ENCODE measurements at places on chromosomes 3 and 15.

DNA sequence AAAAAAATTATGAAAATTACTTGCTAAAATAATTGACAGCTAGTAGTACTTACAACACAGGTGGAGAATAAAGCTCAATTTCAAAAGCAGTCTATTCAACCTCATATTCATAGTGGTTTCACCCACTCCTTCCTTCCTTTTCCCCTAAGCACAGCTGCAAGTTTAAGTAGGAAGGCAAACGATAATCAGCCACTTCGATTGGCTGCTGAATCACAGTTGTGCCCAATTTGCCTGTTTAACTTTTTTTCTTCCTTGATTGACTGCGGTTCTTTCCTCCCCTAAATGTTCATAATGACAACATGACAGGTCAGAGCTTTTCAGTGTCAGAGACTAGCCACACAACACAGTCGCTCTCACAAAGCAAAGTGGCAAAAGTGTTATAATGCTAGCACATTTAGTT, 468.0 kb upstream of the GBE1 start:
- DNase-seq, result no peak

DNA sequence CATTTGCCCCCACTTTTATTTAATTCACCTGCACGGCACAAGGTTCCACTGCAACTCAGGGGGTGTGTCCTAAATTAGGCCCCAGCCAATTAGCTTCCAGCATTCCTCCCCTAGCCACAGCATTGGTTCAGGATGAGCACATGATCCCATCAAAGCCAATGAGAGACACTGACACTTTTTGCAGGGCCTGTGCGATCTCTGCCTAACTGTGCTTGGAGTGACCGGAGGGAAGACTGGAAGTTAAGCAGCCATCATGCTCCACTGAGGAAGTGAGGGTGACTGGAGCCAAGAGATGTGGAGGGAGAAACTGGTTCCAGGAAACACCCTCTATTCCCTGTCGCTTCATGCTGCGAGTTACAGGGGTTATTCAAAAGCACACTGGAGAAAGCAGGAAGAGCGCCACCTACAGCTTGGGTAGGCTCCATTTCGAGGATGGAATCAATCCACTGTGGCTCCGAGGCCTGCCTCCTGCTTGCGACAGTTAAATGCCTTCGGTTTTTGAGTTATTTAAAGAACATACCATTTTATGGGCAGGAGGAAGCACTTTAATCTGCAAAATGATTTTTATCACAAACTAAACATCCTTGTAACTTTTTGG, 122.2 kb upstream of the WNT5A start:
- no peak for DNase-seq

GRCh38 chr3:194586836-194587235, 46.4 kb downstream of the TMEM44 start:
- no peak for DNase-seq

DNA sequence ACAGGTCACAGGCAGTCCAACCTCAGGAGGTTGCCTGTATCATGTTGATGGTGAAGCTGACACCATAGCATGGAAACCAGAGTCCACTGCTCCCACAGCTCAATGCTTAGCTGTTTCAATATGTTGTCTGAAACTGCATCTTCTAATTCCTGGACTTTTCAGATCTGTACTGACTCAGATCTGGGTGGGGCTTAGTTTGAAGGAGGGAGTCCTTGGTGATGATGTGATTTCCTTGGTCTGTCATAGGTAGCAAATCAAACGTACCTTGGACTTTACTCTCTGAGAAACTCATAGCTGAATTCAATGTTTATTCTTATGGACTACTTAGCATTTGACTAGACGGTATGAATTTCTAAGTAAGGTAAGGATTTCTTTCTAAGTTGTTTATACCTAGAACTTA, at the start of gene HHLA2:
TSS of gene HHLA2 (plus strand) at position 310 of the 400 bp plus-strand sequence. CDS start 55,266 bp downstream, outside the sequence.
- no peak for DNase-seq

DNA sequence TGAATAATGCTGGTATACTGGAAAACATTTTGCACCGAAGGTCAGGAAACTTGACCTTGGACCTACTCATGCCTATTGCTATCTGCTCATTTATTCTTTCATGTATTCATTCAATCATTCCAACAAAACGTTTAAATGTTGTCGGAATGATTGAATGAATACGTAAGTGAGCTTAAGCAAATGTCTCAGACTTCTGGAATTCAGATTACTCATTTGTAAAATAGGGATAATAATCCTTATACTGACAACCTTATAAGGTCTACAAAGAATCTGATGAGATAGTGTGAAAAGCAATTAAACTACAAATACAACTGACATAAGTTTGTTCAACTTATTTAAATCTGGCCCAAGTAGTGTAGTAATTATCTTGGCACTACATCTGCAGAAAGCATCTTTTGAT, 288.7 kb downstream of the WDR72 start:
- no peak for DNase-seq

- no peak for DNase-seq
Observed at GRCh38 chr3:169579116-169579710, 84.3 kb downstream of the MECOM start.

DNA sequence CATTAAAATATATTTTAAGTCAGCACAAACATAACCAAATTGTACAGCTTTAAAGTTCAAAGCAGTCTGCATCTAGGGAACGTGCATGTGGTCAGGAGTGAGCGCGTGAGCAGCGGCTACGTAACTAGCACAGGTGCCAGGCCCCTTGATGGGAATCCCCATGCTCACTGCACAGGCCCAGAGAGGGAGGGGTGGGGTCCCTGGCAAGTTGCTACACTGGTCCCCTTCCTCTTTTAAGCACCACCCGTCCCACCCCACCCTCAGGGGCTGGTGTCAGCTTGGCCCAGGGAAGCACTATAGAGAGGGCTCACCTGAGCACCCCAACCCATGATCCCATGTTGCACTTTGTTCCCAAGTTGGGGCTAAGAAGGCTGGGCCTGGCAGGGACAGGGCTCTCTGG, 835 bp upstream of the GMPPB start:
- DNase-seq, result no peak

GRCh38 chr3:169835533-169835932, 22.8 kb upstream of the LRRC34 start:
- no peak for DNase-seq

- DNase-seq, result no peak
Observed at GRCh38 chr15:88648357-88649214, 9.8 kb downstream of the ISG20 start.

DNA sequence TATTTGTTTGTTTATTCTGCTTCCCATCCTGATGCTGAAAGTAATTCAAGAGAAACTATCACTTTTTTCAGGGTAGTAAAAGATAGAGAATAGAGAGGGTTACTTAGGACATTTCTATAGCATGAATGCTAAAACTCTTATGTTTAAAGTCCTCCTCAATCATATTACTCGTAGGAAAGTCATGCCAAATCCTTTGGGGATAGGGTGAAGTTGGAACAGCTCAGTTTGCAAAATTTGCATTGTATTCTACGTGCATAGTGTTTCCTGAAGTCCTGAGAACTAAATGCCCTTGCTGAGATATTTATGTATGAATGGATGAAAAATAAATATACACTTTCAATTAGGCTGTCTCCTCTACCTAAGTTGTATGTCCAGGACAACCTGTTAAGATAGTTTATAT, 14.6 kb downstream of the PLSCR5 start:
- no peak for DNase-seq

GRCh38 chr3:193030276-193030675, 112.6 kb upstream of the MB21D2 start:
- DNase-seq, result no peak

DNA sequence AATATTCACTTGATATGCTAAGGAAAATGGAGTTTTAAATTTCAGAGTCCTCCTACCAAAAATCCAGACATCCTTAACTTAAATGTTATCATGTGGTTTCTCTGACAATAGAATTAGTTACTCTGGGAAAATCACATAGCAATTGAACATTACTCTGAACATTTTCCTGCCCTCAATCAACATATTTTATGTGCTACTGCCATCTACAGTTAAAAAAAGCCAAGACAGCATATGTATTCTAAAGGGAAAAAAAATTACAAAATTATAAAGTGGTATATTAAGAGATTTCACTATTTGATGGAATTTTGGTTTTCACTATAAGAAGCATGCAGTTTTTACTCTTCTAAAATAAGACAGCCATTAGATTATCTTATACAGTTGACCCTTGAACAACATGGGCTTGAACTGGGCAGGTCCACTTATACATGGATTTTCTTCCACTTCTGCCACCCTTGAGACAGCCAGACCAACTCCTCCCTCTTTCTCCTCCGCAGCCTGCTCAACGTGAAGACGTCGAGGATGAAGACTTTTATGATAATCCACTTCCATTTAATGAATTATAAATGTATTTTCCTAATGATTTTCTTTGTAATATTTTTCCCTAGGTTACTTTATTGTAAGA, 122.3 kb downstream of the ATP1B3 start:
- DNase-seq, result no peak

- DNase-seq, result no peak
Observed at GRCh38 chr3:106811376-106811775, 565.9 kb upstream of the CCDC54 start.

DNA sequence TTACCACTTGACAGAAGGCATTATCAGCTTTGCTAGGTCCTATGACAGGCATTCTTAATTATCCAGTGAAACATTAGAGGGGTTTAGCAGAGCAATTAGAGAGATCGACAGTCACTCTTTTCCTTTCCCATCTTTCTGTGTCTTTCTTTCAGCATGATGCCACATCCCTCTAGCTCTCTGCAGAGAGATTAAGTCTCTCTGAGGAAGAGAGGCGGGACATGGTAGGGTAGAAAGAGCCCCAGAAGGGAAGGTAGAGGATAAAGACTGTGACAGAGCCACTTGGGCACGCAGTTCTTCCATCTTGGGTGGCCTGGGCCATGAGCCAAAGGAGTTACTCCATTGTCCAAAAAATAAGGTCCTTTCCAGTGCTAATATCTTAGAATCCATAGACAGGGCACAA, 55.8 kb downstream of the HHLA2 start:
- no peak for DNase-seq

- no peak for DNase-seq
Observed at GRCh38 chr15:68694111-68694510, 115.3 kb downstream of the CORO2B start.

GRCh38 chr15:29194866-29195265, 74.8 kb downstream of the NSMCE3 start:
- DNase-seq, result no peak

GRCh38 chr15:101568309-101568708, 78.8 kb upstream of the PCSK6 start:
- no peak for DNase-seq

DNA sequence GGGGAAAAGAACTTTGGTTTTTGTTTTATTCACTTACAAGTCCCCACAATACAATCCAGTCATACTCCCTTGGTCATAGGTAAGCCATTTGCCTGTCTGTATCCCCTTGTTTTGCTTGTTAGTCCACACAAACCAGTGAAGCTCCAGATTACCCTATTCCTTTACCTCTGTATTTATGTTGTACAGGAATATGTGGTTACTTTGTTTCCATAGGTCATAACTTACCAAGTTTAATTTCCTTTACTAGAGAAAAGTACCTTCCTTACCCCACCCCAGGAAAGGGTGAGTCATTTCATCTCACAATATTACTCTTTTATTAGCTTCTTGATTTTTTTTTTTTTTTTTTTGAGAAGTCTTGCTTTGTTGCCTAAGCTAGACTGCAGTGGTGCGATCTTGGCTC, 113.4 kb upstream of the LRRFIP2 start:
- DNase-seq, result no peak

DNA sequence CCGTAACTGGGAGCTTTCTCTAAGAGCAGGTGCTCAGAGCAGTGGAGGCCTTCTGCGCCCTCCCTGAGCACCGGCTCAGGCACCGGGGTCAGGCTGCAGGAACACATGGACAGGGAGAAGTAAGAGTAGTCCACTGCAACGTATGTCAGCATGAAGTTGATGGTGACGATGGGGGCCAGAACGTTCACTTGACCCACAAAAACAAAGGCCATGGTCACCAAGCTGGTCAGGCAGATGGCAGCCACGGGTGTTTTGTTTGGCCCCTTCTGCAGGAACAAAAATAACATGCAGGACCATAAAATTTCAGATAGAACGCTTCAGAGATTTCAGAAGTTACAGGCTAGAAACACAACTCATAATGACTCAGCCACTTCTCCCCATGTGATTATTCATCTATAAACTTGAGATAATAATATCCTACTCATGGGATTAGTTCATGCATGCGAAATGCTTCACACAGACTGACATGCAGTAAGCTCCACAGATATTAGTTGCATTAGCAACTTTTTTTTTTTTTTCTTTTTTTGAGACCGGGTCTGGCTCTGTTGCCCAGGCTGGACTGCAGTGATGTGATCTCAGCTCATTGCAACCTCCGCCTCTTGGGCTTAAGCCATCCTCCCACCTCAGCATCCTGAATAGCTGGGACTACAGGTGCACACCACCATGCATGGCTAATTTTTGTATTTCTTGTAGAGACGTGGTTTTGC, 52.2 kb upstream of the HEG1 start:
- DNase-seq, result no peak

GRCh38 chr15:99732751-99733267, 428 bp downstream of the LYSMD4 start:
- peak; percentile 56 for DNase-seq

DNA sequence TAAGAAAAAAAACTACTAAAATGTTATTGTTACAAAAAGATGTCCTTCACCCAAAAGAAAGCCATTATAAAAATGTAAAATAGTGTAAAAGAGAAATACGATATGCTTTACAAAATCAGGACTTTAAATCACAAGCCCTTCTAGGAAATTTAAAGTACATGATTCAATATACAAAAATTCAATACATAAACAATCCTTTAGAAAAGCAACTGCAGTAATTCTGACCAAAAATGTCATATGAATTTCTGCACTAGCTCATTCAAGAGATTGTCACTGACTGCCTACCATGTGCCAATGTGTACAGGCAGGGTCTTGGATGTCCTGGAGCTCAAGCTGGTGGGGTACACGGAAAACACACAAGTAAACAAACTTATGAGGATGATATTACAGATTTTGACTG, 2.5 kb downstream of the MORC1 start:
- no peak for DNase-seq

DNA sequence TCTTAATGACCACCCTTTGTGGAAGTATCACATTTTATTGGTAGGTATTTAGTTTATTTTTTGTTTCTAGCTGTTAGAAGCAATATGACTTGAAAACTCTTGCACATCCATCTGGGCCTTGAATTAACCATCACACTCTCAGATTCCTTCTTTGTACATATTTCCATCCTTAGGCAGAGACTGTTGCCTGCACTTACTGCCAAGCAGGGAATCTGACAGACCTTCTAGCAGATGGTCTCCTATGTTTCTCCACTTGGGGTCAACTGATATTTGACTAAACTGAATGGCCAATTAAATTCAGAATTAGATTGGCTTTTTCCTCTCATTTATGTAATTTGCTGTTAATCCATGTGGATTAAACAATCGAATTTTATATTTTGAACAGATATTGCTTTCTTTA, 324.9 kb upstream of the TGFBR2 start:
- no peak for DNase-seq

DNA sequence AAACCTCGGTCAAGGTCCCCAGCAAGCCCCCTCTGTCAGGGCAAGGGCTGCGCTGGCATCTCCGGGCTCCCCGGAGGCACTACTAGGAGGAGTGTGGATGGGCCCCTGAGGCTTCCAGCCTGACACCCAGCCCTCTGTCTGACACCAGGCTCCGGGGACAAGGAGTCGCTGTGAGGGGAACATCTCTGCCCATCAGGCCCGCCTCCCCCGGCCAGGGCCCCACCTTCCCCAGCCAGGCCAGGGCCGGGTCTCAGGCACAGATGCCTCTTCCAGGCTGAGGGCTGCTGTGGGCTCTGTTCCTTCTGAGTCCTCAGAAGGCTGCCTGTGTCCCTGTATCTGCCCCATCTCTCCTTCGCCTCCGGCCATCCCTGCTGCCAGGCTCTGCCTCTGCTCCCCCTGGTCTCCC, 15.8 kb downstream of the CSPG4 start:
- DNase-seq, result no peak
